Stimulated activated CD8-positive, alpha-beta memory T cell treated with anti-CD3 and anti-CD28 coated beads, Interleukin-4, amount 100 ng/mL, for 4 hours (primary cell): ENCODE measurements at places on chromosomes 4 and X.

DNA sequence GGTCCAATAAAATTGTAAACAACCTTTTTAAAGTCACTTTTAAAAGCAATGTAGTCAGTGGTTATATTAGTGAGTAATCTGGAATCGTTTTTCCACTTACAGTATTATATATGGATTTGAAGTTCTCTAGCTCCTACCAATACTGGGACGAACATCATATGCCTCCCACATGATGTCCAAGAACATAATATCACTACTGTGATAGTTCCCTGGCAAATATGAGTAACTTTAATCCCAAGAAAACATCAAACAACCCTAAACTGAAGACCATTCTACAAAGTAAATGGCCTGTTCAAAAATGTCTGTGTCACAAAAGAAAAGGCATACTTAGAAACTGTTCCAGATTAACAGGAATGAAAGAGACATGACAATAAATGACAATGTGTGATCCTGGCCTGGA, 53.6 kb upstream of the FGFBP2 start:
- DNase-seq = no peak

GRCh38 chr4:67725132-67725531, 24.2 kb upstream of the UBA6 start:
- DNase-seq = no peak

GRCh38 chrX:47568656-47569295, 7.8 kb downstream of the ARAF start:
- no peak for DNase-seq

DNA sequence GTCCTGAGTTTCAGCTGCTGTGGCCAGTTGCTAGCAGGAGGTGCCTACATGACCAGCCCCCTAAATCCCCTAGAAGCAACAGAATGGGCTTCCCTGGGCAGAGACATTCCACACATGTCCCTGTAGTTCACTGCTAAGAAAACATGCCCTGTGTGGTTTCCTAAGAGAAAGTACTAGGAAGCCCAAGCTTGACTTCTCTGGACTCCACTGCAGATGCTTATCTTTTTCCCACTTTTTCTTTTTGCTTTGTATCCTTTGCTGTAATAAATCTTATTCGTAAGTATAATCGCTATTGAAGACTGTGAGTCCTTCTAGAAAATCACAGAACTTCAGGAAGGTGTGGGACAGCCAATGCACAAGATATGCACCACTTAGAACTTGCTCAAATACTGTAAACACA, 15.6 kb downstream of the RPGR start:
- DNase-seq = no peak

DNA sequence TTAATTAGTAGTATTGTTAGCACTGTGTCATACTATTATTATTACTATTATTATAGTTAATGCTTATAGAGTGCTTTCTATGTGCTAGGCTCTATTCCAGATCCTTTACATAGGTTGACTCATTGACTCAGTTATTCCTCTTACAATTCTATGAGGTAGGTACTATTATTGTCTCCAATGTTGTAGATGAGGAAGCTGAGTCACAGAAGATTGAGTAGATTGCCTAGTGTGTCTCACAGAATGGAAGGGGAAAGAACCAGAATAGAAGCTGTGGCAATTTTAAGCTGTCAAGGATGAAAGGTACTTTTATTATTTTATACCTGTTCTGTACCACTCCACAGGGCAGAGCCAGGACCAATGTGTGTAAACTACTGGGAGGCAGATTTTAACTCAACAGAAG, 1.9 kb upstream of the TCEAL1 start:
- DNase-seq = no peak

- DNase-seq = no peak
These were observed 448.9 kb downstream of the FSTL5 start for GRCh38 chr4:161714931-161715330.

GRCh38 chr4:126364311-126364911, 1049.7 kb downstream of the FAT4 start:
- DNase-seq = no peak

- no peak for DNase-seq
These were observed 53.8 kb downstream of the TNIP2 start for GRCh38 chr4:2702361-2702760.

GRCh38 chrX:70022616-70023015, 27.1 kb downstream of the AWAT2 start:
- no peak for DNase-seq

DNA sequence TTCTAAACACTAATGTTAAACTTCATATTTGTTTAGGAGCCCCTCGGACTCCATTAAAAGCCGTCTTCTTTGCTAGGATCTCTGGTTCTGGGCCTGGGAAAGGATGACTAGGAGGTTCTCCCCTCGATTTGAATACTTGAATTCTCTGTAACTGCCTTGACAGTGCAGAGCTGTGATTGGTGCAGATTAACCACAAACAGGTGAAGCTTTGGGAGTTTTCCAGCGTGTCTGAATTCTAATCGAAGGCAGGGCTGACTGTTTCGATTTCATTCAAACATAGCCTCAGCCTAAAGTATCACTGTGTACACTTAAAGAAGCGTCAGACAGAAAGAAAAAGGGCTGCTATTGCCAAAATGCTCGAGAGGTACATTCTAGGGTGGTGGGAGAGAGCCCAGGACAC, 29.0 kb downstream of the TFDP3 start:
- DNase-seq = no peak

DNA sequence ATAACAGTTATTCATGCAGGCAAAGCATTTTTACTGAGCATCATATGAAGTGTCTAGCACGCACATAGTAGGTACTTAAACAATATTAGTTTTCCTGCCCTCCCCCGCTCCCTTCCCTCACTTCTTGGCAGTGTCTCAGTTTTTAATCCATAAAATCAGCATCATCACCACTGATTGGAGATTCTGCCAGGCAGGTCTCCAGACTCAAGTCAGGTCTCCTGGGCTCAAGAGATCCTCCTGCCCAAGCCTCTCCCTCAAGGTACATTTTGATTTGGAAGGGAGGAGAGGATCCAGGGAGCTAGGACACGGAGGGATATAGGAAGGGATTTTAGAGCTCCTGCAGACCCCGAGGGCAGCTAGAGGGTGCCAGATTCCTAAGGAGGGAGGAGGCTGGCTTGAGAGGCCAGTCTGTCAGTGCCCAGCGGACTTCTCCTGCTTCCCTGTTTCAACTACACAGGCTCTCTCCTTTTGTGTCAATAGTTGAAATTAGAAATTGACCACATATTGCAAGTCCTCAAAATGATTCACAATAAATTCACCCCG, 4.4 kb upstream of the FAT1 start:
- no peak for DNase-seq

- no peak for DNase-seq
These were observed 43.5 kb upstream of the DDX60 start for GRCh38 chr4:168362025-168362401.

DNA sequence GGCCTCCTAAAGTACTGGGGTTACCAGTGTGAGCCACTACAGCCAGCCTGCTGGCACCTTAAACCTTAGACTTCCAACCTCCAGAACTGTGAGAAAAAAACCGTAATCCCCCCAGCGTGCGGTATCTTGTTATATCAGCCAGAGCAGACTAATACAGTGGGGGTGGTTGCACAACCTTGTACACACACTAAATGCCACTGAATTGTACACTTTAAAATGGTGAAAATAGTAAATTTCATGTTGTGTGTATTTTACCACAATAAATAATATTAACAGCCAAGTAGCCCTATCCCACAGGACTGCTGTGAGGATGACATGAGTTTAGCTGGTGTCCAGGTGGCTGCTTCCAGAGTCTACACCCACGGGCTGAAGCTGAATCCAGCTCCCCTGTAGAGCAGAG, 38.8 kb downstream of the ZBTB49 start:
- no peak for DNase-seq

GRCh38 chr4:8040607-8041006, 100.9 kb upstream of the AFAP1 start:
- DNase-seq = no peak

DNA sequence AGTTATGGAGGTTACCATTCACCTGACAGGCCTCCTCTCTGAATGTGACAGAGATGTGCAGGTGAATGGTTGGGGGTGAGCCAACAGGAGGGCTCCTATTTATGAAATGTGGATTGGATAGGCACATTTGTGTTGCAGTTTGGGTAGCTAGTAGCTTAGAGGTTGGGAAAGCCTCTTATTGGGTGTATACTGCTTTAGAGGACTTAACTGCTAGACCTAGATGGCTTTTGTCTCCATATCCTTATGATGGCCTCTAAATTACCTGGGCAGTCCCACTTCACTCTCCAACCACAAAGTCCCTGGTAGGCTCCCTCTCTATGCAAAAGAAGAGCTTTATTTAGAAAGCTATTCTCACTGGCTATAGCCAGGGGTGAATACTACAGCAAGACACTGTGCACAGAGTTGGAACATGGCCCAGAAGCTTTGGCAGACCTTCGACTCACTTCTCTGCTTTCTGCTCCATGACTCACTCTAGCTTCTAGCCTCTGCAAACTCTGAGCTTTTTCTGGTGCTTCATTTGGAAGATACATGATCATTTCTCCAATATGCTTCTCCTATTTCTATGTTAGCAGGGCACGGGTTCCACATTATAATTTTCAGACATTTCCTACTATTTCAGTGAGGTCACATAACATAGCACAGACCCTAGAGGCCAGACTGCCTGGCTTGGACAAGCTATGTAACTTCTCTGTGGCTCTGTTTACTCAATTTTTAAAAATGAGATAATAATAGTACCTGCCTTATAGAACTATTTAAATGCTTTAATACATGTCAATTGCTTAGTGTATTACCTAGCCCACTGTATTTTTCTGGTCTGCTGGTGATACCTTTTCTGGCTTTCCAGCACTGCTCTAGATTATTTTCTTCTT, 6.0 kb upstream of the VGLL1 start:
- DNase-seq = no peak

DNA sequence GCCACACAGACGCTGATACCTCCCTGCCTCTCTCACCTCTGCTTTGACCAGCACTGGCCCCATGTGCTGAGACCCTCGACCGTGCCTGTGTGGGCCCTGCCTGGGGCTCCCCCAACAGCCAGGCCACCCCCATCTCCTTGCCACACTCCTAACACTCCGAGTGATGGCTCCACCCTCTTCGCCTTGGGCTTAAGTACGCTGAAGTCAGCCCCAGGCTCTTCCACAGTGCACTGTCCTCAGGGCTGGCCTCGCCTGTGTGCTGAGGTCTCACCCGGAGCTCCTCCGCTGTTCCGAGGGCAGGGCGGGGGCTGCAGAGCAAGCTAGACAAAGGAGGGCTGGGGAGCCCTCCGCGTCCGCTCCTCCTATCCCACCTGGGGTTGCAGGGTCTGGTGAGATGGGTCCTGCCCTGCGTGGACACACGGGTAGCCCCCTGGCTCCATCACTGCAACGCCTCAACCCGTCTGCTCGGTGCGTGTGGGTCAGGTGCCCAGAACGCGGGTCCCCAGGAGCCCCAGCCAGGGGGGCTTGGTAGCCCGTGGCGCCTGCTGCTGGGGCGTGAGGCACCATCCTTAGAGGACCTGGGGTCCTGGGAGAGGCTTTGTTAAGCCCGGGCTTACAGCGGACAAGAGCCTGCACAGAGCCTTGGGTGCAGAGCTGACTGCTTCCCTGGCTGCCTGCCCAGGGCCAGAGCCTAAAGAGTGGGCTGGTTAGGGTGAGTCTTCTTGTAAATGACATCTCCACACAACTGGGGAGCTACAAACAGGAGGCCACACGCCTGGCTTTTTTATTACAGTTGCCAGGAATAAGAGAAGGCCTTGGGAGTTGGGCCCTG, 42.6 kb upstream of the NKX1-1 start:
- no peak for DNase-seq

DNA sequence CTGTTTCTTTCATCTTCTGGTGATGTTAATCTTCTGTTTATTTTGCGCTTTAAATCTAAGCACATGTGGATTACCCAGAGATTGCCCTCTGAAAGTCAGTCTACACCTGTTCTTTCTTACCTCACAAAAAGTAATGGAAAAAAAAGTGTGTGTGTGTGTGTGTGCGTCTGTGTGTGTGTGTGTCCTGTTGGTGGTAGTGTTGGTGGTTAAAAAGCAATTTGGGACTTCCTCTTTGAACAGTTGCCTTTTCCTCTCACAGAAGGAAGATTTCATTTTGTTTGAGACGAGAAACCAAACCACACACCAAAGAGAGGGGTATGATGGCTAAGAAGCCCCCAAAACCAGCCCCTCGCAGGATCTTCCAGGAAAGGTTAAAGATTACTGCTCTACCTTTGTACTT, at the start of gene STAP1:
Gene STAP1, plus strand, starts transcription at position 235 of the 400 bp plus-strand sequence. Its CDS starts 83 bp downstream, at position 318.
- no peak for DNase-seq

DNA sequence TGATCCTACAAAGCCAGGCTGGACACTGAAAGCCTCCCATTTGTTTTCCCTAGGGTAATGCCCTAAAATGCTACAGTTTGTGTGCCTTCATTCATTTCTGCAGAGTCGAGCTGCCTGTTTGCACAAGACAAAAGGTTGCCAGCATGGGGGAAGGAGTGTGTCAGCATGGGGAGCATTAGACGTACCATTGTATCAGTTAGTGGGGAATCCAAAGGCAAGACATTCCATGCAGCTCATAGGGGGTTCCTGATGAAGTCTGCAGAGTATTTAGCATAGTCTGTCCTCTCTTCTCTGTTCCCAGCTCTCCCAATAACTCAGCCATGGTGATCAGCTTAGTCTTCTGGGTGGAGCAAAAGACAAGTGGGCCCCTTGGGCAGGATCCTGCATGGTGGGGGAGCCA, 276.9 kb upstream of the PCDH7 start:
- no peak for DNase-seq

GRCh38 chrX:56812515-56813105, 83.6 kb downstream of the NBDY start:
- DNase-seq = no peak

DNA sequence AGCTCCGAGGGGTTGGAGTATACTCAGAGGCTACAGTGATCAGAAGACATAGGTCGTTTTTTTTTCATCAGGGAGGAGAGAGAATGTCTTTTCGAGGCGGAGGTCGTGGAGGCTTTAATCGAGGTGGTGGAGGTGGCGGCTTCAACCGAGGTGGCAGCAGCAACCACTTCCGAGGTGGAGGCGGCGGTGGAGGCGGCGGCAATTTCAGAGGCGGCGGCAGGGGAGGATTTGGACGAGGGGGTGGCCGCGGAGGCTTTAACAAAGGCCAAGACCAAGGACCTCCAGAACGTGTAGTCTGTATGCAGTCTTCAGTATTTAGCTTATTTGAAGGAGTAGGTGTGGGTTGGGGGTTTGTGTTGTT, 500 bp downstream of the GAR1 start:
- DNase-seq = peak; percentile 26

DNA sequence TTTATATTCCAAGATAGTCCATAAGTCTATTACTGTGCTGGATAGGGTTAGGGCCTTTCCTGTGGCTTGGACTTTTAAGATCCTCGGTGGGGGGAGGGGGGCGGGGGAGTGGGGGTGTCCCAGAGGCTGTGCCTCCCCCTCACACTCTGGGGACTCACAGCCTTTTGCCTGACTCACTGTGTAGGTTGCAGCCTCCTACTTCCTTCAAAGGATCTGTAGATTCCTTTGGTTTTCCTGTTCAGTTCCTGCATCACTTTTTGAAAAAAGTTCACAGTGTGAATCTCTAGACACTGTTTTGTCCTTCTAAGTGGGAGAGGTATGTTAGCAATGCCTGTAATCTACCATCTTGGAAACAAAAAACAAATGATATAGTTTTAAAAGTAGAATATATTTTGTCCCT, 999.9 kb downstream of the GLUD2 start:
- no peak for DNase-seq

GRCh38 chr4:79082997-79083396, 143.8 kb upstream of the PAQR3 start:
- no peak for DNase-seq

GRCh38 chrX:7647831-7648230, 195.1 kb upstream of the VCX start:
- no peak for DNase-seq
